ENCODE measurements at places on chromosomes 3 and 15.

DNA sequence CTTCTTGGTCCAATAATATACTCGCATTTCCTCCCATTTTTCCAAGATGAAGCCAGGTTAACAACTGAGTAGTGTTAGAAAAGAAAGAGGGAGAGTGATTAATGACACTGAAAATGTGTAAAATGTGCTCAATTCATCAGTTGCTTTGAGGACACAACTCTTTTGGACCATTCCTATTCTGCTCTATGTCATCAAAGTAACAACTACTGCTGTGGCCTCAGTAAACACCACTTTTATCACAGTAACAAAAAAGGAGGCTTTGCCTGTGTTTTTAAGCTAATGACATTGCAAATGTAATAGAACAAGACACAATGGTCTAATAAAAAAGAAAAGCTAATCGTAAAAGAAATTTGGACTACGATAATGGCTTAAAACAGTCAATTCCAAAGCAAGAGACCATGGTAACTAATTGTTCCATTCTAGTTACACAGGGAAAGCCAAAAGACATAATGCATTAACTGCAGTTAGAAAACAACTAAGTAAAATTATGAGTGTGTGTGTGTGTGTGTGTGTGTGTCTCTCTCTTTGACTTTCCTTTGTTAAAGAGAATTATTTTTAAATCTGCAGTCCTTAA lies 221.1 kb downstream of the MAGI1 start:
- DNase-seq: no peak

GRCh38 chr3:99128725-99129505 lies 227.4 kb upstream of the DCBLD2 start:
- no peak for DNase-seq

- DNase-seq: no peak
These were observed 18.0 kb downstream of the CLDN11 start for GRCh38 chr3:170436697-170437096.

DNA sequence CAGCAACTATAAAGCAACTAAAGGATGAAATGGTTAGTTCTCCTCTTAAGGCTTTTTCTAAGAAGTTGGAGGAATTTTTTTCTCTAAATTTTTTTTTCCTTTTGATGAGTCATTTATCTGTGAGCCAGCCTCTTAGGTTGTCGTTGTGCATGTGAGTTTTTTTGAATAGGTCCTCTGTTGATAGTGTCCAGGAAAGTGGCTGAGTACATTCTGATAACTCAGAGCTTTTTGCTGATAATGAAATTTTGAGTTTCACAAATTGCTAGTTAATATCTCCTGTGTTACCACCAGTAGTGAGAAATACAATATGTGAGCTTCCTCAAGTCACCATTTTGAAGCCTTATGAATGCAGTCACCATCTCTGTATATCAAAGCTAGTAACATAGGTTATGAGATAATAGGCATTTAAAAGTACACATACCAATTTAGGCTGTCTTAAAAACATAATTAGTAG lies 7.1 kb upstream of the LXN start:
- no peak for DNase-seq

GRCh38 chr3:46955801-46956259 lies 20.7 kb downstream of the CCDC12 start:
- DNase-seq: no peak

GRCh38 chr3:89052386-89052785 lies 55.0 kb upstream of the EPHA3 start:
- DNase-seq: no peak

DNA sequence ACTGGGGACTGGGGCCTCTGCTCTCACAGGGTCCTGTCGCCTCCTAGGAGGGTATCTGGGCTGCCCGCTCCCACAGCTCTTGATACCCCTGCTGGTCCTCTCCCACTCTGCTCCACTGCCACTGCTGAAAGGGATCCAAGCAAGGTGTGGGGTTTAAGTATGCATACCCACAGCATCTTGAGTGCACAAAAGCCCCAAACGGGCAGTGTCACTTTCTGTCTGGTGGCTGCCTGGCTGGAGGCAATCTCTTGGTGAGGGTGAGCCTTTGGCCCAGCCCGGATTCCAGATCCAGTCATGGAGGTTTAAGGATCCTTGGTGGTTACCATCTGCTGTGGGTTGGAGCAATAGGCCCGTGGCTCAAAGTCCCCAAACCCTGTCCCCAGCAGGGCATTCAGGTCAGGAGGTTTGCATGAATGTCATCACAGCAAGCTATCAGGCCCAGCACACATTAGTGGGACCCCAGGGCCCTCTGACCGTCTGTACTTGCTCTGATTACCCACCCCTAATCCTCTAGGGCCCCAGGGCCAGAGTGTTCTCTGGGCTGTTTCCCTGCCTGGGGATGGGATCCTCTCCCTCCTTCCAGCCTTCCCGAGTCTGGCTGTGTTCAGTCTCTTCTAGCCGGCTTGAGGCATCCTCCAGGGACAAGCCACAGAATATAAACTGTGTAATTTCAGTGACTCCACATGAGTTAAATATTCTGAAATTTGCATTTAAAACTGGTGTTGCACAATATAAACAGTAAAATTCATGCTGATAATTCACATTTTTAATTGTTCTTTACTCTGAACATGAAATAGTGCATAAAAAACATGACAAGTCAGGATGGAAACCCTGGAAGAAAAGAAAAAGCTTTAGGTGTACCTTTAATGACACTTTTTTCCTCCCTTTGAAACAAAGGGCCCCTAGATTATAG lies 4.9 kb upstream of the TJP1 start:
- DNase-seq: no peak

GRCh38 chr3:108985844-108986243 lies 32.2 kb upstream of the GUCA1C start:
- no peak for DNase-seq

- DNase-seq: no peak
These were observed 50.7 kb upstream of the SEC61A1 start for GRCh38 chr3:128001576-128001975.

DNA sequence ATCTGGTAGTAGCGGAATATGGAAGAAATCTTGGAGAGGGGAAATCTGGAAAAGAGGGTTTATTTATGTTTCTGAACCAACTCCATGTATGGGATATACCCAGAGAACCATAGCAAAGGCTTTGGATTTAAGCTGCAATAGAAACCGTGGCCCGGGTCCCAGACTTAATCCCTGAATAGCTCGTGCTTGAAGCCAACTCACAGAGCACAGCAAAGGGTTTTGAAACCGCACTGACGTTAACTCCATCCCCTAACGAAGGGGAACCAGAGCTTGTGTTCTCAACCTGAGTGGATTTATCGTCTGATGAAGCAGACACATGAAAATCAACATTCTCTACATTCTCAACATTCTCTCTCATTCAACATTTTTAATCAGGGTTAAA lies 154.6 kb downstream of the APBA2 start:
- no peak for DNase-seq

- DNase-seq: no peak
These were observed 7.8 kb upstream of the NRROS start for GRCh38 chr3:196631682-196632045.

- no peak for DNase-seq
These were observed 301.4 kb downstream of the GABRG3 start for GRCh38 chr15:27272427-27272826.

- DNase-seq: no peak
These were observed 46.8 kb downstream of the EOMES start for GRCh38 chr3:27675287-27675686.

DNA sequence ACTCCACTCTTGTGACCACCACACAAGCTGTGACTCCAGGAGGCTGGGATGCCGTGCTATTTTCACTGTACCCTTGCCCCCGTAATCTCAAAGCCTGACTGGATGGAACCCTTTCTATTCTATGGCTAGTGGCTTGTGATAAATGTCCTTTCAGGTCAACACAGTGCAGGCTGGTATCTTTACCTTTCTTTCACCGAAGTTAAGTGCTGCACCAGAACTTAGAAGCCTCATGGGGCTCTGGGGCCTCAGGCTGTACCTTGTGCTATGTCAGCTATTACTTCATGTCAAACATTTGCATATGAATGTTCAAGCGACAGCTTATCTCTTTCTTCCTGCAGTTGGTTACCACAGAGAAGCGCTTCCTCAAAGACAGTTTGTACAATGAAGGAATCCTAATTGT lies 66.8 kb downstream of the RPL39L start:
- DNase-seq: peak; percentile 13

DNA sequence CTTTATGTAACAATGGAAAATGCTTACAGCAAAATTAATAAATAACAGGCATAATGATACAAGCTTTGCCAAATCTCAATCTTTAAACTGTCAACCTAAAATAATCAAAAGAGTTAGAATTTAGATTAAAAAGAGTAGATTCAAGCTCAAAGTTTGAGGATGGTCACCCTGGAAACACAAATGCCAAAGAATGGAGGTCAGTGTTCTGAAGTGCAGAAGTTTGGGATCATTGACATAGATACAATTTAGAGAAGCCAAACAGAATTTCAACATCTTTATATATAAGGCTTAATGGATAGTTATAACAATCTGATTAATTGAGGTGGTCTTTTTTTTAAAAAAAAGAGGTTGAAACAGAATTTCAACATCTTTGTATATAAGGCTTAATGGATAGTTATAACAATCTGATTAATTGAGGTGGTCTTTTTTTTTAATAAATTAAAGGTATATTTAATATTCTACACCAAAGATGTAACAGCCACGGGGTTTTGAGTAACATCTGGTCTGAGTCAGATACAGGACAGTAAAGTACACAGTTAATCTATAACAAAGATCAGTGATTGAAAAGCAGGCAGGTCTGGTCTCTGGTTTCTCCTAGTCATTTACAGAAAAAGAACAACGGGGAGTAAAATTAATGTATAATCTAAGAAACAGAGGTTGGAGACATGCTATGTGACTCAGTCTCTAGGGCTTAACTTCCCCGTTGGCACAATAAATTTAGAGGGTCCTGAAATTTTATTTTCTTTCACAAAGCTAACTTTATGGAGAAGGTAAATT lies 490.7 kb downstream of the GBE1 start:
- no peak for DNase-seq

DNA sequence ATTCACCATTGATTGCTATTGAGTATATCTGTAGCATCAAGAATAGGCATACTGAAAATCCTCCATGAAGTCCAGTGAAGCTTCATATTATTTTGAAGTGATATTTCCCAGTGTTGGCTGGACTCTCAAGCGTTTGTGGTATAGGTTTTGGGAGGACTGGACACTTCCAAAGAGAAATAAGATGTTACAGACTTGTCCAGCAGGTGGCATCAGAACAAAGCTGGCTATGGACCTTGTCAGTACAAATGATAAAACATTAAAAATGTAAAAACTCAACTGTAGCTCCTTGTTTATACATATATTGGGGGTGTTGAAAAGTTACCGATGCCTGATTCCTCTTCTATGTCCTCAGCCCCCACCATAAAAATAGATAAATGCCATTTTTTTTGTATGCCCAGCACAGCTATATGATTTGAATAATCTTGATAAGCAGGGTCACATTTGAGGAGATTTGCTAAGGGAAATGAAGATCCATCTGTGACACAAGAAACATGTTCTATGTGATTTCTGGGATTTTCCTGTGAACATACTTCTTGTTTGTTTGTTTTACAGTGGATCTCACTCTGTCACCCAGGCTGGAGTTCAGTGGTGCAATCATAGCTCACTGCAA lies 54.5 kb upstream of the GOLGA6B start:
- peak; percentile 51 for DNase-seq

- no peak for DNase-seq
These were observed 3.8 kb downstream of the NCBP2 start for GRCh38 chr3:196938576-196938975.

DNA sequence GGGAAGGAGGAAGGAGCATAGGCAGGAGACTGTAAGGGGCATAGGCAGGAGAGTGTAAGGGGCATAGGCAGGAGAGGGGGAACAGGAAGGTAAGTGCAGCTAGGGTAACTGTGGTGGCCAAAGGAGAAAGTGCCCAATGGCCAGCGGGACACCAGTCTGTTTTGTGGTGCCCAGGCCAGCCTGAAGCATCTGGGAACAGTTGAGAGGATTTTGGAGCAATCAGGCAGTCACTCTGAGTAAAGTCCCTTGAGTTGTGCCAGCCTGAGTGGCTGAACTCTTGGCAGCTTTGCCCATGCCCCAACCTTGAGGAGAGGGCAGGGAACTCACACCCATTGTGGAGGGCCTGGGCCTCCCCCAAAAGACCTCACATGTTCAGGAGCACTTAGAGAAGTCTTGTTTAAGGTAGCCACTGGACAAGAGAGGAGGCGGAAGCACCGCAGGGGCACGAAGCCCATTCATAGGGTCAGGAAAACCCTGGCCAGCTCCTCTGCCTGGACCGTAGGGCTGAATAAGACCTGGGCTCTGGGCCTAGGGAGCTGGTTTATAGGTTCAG lies 3.5 kb upstream of the TGM5 start:
- no peak for DNase-seq

DNA sequence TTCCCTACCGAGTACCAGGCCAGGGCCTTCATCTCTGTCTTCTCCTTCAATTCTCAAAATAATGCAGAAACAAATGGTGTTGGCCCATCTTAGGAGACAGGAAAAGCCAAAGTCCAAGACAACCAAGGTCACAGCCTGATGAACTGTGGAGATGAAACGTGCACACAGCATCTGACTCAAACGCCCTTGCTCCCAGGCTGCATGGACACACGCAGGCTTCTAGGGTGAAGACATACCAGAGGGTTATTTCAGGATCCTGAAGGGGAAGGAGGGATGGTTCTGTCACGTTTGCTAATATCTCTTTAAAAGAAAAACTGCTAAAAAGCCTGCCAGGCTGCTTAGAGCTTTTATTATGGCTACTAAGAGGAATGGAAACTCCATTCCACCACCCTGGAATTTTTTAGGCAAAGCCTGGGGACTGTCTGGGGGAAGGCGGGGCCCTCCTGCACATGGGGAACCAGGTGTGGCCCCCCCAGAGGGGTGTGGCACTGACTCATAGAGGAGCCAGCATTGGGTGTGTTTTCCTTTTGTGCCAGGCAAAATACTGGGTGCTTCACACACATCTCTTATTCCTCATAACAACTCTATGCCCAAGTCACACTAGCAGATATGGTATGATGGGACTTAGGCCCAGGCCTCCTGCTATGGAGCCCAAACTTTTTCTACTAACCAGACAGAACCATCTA lies 62.9 kb downstream of the UMPS start:
- peak; percentile 11 for DNase-seq

- DNase-seq: no peak
These were observed 89.7 kb upstream of the WNT5A start for GRCh38 chr3:55576621-55577388.

GRCh38 chr3:48553886-48554845 lies 2.4 kb downstream of the PFKFB4 start:
- DNase-seq: no peak

Data from inflammatory macrophage treated with lipopolysaccharide for 4 hours (primary cell).